ENCODE measurements at places on chromosomes 12 and 14.

DNA sequence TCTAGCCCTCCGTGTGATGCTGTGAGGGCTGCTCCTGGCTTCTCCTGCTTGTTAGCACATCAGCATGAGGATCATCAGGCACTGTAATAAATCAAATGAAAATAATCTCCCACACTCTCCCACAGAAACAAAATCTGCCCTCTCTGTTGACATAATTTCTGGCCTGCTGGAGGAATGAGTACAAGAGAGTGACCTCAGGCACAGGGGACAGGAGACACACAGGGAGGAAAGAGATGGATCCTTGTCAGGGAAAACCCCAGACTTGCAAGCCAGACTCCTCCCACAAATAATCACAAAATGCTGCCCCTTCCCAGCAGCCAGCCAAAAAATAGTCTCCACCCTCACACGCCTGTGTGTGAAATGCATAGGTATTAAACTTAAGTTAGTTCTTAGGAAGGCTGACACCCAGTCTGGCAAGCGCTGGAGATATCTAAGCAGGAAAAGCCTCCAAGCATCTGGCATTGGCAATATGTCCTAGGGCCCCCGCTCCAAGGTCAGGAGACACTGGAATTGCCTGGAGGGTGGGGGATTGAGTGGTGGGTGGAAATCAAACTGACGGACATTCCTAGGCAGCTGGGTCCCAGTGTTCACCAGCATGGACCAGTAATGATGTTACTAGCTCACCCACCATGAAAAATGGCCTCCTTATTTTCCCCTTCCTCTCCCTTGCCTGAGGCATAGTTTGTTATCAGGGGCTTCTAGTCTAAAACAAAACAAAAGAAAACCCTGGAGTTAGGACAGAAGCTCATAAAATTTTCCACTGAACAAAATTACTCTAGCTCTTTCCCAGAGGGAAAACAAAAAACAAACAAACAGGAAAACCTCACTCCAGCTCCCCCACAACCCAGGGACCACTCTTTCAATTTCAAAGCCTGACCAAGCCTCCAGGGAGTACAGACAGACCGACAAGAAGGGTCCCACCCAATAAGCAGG lies 22.0 kb downstream of the SMUG1 start:
- DNase-seq, result no peak

- no peak for DNase-seq
These were observed 174.7 kb downstream of the SSPN start for GRCh38 chr12:26370098-26370497.

DNA sequence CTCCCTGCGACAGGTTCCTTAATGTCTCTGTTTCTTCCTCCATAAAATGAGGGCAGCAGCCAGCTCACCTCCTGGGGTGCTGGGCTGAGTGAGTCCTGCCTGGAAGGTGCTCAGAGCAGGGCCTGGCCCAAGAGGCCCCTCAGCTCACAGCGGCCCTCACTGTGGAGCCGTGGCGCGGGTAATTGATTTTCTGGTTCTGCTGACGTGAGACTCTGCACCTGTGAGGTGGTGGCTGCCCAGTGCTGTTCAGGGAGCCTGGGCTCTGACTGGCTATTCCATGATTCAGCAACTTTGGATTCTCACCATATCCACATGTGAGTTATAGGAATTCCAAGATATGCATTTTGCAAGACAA lies 266.6 kb downstream of the ADGRD1 start:
- DNase-seq, result no peak

DNA sequence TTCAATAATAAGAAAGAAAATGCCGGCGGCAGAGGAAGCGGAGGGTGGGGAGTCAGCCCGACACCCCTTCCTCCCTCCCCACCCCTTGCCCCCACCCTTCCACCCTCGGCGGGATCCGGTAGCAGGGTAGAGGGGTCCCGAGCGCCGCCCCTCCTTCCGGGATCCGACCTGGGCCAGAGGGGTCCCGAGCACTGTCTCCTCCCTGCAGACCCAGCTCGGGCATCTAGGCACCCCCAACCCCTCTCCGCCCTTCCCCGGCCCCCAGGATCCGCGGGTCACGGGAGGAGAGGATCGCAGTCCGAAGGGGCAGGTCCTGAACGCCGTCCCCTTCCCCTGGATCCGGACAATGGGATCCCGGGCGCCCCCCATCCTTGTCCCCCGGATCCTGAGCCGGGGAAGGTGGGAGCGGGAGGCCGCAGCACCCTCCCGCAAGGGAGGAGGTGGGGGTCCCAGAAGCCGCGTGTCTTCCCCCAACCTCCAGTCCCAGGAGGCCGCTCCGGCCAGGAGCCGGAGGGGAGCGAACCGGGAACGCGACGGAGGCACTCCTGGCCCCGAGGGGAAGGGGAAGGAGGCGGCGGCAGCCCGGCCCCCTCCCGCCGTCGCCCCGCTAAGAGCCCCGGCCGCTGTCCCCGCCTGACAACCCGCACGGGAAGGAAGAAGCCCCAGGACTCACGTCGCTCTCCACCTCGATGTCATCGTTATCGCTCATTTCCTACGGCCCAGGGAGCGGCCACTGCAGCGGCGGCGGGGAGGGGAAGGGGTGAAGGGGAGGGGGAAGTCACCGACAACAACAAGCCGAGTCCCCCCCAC lies 481 bp downstream of the MAX start:
- no peak for DNase-seq

GRCh38 chr14:68808696-68809480 lies 16.0 kb upstream of the ZFP36L1 start:
- peak; percentile 8 for DNase-seq

Data from GM10248 (cell line).